HAP-1 (cell line): ENCODE measurements at places on chromosomes 5 and 9.
A peak's percentile ranks its signal among the peaks of the same experiment; 100 is the strongest.

DNA sequence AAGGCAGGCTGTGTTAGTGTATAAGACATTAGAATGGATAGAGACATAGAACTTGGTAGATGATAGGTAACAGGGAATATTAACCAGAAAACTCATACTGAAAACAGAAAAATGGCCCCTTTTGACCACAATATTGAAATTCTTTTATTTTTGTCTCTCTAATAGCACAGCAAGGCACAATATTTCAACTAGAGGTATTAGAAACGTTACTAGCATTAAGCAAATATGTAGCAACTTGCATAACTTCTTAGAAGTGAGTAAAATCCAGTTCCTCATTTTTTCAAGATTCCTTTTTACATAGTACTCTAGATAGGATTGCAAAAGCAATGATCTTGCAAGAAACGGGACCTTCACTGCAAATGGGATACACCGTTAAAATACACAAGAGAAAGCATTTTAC is 102.7 kb upstream of the VCAN start:
- DNase-seq = no peak

- peak; percentile 57 for DNase-seq
Observed at GRCh38 chr5:15693933-15694332, 194.0 kb downstream of the FBXL7 start.

- DNase-seq = no peak
Observed at GRCh38 chr5:38341641-38342040, 83.3 kb downstream of the EGFLAM start.

DNA sequence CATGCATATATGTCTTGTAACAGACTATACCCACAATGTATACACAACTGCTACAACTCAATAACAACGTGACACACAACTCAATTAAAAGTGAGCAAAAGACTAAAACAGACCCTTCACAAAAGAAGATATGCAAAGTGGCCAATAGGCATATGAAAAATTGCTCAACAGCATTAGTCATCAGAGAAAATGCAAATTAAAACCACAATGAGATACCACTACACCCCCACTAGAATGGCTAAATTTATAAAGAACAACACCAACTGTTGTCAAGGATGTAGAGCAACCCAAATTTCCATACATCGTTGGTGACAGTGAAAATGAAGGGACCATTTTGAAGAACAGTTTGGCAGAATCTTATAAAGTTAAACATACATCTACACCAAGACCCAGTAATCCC is 38.9 kb downstream of the GABRB2 start:
- DNase-seq = no peak

DNA sequence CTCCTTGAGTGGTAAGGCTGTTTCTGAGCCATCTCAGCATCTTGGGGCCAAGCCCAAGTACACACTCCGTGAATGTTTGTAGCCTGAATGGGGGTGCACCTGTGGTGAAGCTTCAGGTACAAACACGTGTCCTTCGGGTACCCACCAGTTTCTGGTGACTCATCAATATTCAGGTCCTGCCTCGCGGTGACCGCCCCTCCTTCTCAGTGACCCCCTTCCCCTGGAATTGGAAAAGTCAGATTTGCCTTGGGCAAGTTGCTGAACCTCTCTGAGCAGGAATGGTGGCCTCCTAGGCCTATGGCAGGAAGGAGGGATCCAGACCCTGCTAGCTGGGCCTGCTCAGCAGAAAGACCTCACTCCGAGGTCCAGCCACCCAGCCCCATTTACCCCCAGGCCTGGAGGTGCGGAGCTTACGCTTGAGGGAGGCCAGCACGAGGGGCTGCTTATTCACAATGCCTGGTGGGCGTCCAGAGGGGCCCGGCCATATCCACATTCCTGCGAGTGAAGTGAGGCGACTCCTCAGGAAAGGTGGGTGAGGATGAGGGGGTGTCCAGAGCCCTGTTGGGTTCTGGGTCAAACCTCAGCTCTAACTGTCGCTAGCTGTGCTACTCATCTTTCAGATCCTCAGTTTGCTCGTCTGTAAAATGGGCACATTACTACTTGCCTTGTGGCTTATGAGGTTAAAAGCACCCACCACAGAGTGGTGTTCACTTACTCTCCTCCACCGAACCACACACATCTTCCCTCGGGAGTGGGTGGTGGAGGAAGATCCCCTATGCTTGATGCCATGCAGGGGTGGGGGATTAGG is 7.0 kb downstream of the ADGRD2 start:
- DNase-seq = no peak

GRCh38 chr5:147393874-147394672 is 115.8 kb downstream of the DPYSL3 start:
- peak; percentile 25 for DNase-seq

DNA sequence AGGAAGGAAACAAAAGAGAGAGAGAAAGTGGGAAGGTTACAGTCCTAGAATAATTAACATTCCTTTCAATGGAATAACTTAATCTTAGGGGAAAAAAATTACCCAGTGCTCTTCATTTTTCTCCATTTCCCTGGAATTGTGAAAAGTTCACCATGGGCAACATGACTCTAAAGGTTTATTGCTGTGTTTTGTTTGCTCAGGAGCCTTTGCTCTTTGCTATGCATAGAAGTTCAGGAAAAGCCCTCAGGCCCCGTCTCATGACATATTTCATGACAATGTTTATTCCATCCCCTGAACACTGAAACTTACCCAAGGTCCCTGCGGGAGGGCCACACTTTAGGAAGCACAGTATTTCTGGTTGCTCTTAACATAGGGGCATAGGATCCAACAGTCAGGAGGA is 9.8 kb upstream of the CTSL start:
- DNase-seq = peak; percentile 81

GRCh38 chr9:134641173-134641989 is at the start of gene COL5A1:
Gene COL5A1 (plus strand): TSS chr9:134641803. CDS start chr9:134642188, 385 bp downstream.
- no peak for DNase-seq

DNA sequence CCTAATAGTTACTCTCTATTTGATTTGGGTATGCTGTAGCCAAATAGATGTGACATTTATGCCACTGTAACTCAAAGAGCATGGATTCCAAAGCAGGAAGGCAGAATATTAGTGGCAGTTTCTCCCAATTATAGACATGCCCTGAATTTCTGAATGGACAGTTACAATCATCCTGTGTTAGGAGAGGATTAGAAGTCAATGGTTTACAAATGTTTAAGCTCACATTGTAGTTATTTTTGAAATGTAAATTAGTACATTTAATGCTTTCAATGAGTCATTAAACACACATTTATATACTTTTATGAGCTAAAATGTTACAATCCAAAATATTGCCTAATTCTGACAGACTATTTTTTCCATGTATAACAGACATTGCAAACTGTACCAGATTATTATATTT is 62.3 kb upstream of the CDH18 start:
- DNase-seq = no peak

DNA sequence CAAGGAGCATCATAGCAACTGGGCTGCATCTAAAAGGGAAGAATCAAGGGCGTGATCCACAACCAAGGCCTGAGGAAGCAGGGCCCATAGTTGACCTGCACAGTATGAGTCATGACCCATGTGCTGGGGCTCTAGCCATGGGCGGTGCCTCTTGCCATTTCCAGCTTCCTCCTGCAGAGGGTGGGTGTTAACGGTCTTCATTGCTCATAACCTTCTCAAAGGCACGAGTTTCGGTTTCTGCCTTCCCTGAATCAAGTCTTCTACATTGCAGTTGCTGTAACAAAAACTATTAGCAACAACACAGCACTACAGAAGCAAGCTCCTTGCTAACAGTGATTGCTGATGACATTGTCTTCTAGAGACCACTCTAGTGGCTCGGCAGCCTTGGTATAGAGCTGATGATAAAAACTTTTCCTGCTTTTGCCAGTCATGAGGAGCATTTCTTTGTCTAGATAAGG is 66.9 kb downstream of the CTSL start:
- no peak for DNase-seq

DNA sequence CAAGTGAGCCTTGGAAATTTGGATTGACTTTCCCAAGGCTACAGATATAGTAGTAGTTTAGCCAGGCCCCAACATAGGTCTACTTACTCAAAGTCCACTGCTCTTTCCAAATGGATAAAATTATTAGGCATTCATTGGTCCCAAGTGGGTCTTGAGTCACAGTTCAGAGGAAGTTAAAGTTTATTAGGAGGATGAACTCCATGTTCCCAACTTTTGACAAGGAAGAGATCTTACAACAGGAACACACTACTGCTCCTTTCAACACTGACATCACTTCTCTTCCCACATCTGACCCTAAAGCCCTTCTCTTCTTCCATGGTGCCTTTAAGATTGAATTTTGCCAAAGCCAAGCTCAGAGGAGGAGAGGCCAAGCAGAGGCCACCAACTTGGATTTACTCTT is 234.5 kb upstream of the TRIM32 start:
- DNase-seq = no peak

DNA sequence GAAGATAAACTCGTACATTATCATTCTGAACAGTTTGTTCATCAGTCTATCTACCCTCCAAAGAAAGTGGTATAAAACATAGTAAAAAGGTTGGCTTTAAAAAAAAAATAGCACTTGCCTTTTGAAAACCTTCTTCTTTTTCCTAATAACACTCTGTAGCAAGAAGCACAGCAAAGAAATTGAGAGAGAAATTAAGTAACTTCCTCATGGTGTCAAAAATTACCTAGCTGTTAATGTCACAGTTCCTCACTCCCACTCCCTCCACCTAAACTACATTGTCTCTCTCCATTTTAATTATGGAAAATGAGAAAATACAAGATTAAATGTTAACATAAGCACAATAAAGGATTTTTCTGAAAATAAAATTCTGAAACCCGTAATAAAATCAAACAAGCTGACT is 72.2 kb downstream of the CERT1 start:
- DNase-seq = no peak

DNA sequence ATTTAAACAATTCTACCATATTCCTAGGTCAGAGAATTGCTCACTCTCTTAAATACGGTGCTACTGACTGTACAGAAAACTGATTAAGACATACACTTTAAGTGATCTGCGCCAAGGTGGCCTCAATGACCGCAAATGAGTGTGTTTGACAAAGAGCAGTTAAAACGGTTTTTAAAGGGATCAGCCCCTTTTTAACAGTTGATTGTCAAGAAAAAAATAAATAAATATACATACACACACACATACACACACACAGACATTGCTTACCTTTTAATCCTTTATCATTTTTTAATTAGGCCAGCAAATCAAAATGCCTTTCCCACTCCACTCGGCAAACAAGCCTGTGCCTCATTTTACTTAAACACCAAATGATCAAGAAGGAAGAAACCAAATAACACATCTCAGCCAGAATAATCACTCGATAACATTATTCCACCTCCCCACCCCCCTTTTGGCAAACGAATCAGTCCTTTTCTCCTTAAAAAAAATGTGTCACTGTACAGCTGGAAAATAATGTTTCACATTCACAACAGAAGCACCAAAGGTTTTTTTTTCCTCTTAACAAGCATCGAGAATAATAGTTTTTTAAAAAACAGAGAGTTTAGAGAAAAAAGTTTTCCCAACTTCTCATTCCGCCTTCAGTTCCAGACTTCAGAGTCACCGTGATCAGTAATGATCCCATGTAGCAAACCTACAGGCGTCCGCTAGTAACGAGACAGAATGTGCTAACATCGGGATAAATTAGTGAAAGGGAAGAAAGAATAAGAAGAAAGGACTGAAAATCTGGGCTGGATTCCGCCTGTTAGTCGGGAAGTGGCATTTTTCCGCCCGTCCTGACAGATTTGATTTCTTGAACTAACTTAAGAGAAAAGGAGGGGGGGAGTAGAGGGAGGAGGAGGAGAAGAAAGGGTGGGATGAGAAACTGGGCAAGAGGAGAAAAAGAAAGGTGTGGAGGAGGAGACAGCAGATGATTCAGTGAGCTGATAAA is at the start of gene ZNF608:
Gene ZNF608 (minus strand): TSS at position 712 of the 988 bp plus-strand sequence. CDS start 1,650 bp downstream, outside the sequence.
- DNase-seq = peak; percentile 88

GRCh38 chr9:124969401-124969800 is 28.5 kb upstream of the GOLGA1 start:
- no peak for DNase-seq

GRCh38 chr9:135711391-135711790 is 9.4 kb downstream of the KCNT1 start:
- DNase-seq = no peak

DNA sequence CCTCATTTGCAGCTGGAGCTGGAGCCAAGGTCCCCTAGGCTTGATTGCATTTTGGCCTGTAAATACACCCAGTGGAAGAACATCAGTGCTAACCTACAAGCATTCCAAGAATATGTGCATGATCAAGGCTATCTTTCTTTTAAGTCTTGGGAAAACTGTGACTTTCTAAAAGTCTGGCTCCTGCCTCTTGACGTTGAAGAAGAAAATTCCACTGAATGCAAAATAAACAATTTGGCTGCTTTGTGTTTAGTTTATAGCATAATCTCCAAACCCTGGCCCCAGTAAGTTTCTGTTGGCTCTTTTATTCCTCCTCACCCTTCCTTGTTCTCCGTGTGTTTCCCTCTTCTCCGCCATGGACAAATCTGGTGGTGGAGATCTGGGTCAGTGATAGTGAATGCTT is 109.3 kb upstream of the TLE1 start:
- DNase-seq = no peak

DNA sequence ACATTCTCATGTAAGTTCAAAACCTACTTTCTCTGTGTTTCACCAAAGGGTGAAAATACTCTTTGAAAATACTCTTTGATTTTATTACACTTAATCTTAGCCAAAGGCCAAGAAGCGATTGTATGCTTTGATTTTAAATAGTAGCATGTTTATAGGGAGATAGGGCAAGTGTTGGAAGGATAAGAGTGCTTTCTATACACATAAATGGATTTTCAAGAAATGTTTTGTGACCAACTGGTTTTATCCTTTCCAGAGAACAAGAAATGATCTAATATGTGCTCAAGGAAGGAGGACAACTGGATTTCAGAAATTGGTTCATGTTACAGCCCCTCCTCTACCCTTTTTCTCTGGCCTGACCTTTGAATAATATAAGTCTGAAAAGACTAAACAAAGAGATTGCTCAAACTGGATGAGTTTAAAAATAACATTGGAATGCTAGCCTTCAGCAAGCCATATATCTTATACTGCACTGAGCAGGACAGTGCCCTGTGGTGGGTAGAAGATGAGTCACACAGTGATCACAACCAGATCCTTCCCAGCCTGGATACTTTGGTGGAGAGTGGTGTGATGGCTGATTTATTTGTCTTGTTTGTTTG is 13.1 kb downstream of the PALM2AKAP2 start:
- DNase-seq = no peak

DNA sequence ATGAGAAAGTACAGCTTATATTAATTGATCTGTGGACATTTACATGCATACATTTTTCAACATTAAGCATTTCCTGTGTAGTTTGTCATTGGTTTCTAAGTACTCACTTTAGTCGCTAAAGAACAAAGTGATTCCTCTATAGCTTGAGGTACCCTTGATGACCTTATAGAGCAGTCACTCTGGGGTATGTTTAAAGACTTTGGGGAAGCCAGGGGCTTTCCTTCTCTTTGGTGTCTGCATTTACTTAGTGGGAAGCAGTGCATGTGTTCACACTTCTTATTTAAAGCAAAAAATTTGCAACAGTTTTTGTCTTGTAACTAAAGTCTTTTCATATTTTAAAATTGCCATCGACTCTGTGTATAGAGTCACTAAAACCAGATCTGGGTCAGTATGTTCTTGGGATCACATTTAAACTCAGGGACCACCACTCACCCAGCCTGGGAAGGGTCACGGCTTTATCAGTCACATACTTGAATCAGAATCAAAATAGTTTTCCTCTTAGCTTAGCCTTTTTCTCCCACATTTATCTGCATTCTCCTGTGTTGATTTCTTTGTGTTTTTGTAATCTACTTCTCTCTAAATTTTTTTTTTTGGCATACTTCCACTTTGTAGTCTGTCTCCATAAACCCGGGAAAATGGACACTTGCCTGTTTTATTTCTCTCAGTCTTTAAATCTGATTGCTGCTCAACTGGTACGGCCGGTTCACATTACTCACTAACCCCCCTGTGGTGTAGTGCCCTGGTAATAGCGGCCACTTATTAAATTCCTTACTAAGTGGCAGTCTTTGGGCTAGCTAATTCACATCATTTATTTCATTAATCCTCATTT is 143.9 kb upstream of the FBN2 start:
- peak; percentile 17 for DNase-seq

GRCh38 chr9:88090151-88090581 is 48.1 kb downstream of the SPATA31C2 start:
- no peak for DNase-seq
